ENCODE measurements at places on chromosomes 5 and 9.

- DNase-seq = no peak
Observed at GRCh38 chr9:136530461-136531089, 15.3 kb downstream of the NOTCH1 start.

DNA sequence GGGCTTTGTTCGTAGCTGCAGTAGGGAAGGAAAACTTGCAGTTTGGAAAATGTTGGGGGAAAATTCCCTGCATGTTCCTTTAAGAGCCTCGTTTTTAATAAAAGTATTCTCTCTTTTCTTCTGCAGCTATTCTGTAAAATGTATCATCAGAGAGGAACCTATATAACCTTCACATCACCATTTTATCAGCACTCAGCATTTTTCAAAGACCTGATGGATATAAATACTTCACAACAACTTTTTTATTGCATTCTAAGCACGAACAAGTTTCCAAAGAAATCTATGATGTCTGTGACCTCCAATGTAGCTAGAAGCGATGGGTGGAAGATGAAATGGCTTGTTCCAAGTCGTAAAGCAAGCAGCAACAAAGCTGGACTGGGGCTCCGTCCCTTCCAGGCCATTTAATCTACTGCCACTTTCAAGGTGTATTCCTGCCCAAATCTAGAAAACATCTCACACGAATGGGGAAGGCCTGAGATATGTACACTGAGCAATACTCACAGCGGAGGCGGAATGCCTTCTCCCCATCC is 84.0 kb downstream of the NSUN2 start:
- no peak for DNase-seq

- DNase-seq = no peak
Observed at GRCh38 chr9:117709936-117710335, 5.7 kb downstream of the TLR4 start.

GRCh38 chr5:91416491-91416890 is 33.4 kb upstream of the ARRDC3 start:
- DNase-seq = no peak

DNA sequence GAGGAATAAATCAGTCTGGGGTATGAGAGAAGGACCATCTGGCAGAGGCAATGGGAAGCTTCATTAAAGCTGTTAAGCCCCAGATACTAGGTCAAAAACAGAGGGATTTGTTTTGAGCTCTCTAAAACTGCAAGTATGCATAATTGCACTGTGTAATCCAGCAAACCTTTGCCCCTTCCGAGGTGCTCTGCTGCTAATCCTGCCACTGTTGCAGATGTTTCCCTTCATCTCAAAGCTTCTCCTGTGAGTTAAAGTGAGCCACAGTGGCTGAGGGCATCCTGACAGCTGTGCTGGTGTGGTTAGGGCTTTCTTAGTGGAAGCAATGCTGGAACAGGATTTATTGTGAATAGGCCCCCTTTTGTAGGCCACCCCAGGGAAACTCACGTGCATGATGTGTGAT is 160.3 kb upstream of the TRPC7 start:
- no peak for DNase-seq

DNA sequence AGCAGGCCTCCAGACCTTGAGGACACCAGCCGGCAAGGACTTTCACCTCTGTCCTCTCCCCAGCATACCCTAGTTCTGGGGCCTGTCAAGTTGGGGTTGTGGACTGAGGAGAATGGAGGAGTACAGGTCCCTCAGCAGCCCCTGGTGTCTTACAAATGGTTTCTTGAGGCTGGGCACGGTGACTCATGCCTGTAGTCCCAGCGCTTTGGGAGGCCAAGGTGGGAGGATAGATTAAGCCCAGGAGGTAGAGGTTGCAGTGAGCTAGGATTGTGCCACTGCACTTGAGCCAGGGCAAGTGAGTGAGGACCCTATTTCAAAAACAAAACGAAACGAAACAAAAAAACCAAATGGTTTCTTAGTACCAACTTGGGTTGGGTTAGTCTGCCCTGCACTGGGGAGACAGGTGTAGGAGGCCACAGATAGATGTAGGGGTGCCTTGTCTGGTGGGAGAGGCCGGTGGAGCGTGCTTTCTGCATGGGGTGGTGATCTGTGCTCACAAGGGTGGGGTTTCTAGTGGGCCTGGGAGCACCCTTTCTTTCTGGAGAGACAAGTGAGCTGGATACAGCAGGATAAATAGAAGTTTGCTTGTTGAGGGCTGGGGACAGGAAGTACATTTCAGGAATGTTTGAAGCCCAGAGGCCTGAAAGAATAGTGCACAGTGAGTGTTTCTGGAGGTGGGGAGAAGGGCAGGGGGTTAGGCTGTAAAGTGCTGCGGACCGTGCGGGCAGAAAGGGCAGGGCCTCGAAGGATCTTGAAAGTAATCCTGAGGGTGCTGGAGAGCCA is 37.7 kb upstream of the PSD2 start:
- DNase-seq = no peak

GRCh38 chr5:12413585-12413984 is 509.3 kb upstream of the CTNND2 start:
- no peak for DNase-seq

- no peak for DNase-seq
Observed at GRCh38 chr5:91126888-91127287, 256.2 kb downstream of the ARRDC3 start.

- no peak for DNase-seq
Observed at GRCh38 chr9:129341171-129341986, 163.3 kb upstream of the IER5L start.

GRCh38 chr9:3526997-3527940 is 1.5 kb upstream of the RFX3 start:
- peak; percentile 54 for DNase-seq

- DNase-seq = no peak
Observed at GRCh38 chr9:33458444-33458843, 11.1 kb upstream of the AQP3 start.

- no peak for DNase-seq
Observed at GRCh38 chr5:11958321-11958720, 54.1 kb upstream of the CTNND2 start.

- no peak for DNase-seq
Observed at GRCh38 chr5:77133061-77133758, 46.1 kb upstream of the ZBED3 start.

DNA sequence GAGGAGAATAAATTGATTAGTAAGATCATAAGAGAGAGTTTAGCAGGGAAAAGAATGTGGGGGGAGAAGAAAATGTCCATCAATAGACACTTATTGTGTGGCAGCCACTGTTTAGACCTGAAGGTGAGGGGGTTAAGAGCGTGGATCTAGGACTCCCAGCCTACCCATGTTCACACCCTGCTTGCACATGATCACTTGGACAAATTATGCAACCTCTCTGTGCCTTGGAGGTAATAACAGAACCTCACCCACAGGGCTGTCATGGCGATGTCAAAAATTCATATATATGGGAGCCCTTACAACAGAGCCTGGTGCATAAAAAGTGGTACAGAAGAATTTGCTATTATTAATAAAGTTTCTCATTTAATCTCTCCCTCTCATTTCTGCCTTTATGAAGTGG is 86.0 kb upstream of the EQTN start:
- DNase-seq = no peak

DNA sequence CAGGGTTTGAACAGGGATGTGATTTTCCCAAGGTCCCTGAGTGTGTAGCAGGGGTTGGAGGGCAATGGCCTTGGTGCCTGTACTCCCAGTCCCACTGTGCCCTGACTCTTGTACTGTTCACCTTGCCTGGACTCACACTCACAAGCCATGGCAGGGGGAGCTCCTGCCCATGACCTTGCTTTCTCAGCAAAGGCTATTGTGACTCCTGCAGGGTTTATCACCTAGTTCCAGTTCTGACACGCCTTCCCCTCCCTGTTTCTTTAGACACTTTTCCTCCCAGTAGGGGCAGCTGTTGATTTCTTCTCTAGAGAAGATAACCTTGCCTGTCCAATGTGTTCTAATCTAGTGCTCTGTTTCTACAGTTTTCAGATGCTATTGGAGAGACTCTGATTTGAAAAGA is 139.5 kb downstream of the FSTL4 start:
- DNase-seq = no peak

- DNase-seq = no peak
Observed at GRCh38 chr5:5588887-5589826, 166.7 kb downstream of the ICE1 start.

- no peak for DNase-seq
Observed at GRCh38 chr5:119363936-119364335, 8.1 kb downstream of the TNFAIP8 start.

DNA sequence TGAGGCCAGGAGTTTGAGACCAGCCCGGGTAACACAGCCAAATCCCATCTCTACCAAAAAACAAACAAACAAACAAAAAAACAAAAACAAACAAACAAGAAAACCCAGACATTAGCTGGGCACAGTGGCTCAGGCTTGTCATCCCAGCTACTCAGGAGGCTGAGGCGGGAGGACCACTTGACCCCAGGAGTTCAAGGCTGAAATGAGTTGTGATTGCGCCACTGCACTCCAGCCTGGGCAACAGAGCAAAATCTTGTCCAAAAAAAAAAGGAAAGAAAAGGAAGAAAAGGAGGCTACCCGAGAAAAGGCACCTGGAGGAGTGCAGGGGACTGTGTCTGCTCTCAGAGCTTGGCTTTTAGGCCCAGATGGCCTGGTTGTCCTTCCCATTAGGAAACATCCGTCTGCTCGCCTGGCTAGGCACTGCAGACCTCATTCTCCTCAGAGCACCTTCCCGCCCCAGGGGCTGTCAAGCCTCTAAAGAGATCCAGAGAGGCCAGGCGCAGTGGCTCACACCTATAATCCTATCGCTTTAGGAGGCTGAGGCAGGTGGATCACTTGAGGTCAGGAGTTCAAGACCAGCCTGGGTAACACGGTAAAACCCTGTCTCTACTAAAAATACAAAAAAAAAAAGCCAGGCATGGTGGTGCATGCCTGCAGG is 185.3 kb upstream of the IER5L start:
- no peak for DNase-seq

- DNase-seq = no peak
Observed at GRCh38 chr5:95907067-95907705, 54.5 kb downstream of the ELL2 start.

Measured in renal pelvis (tissue), 12 donors.